NCI-H187 (cell line): ENCODE measurements at places on chromosomes 12 and 14.

DNA sequence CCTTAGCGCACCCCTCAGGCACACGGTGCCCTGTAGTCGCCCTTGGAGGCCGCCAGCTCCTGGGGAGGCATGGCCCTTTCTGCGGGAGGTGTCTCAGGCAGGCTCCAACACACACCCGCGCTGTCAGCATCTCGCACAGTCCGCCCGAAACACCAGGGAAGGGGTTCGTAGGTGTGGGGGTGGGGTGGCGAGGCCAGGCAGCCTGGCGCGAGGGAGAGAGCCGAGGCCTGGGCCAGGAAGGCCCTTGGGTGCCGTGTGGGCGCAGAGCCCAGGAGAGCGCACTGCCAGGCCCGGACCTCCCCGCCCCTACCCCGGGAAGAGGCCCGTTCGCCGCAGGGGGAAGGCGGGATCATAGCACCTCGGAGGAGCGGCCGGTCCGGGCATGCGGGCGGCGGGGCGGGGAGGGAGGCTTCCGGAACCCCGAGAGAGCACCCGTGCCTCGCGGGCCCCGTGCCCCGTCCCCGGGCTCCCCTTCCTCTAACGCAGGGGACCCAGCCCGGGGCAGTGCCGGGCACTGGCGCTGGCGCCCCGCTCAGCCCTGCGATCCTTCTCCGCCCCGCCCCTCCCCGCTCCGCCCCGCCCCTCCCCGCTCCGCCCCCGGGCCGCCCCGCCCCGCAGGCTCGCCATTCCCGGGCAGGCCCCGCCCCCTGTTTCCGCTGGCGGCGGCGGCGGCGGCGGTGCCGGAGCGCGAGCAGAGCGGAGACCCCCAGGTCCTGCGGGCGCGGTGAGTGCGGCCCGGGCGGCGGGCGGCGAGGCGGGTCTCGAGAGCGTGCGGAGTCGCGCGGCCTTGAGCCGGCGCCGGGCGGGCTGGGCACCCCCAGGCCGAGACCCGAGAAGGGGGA, at the start of gene TSPAN9:
TSS of gene TSPAN9 (plus strand) at position 650 of the 842 bp plus-strand sequence. CDS start 123,815 bp downstream, outside the sequence.
- no peak for DNase-seq

DNA sequence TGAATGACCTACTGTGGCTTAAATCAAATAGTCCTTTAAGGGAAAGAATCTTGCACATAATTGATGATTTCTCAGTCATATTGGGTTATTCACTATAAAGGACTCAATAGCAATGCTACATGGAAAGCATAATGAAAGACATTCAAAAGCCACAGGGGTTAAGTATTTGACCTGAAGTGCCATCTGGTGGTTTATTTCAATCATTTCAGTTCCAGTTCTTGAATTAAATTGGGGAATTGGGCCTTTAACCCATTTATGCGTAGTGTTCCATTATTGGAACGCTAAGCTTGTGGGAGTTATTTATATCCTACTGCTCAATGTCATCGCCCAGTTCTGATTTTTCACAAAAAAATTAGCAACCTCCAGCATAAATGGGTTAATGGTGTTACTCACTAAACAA, 41.3 kb upstream of the C12orf71 start:
- peak; percentile 4 for DNase-seq

DNA sequence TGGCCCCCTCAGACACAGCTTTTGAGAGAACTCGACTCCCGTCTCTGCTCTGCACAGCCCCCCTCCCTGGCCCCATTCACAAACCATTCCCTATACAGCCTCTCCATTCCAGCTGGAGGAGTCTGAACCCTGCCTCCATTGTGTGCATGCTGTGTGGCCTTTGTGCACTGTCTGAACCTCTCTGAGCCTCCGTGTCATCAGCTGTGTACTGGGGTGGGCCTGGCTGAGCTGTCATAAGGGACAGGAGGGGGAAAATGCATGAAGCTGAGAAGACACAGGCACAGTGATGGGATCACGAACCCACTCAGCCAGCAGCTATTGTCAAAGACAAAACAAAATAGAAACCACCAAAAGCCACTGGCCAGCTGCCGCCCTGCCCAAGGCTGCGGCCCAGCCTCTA, 130.8 kb downstream of the RFLNA start:
- DNase-seq = no peak

DNA sequence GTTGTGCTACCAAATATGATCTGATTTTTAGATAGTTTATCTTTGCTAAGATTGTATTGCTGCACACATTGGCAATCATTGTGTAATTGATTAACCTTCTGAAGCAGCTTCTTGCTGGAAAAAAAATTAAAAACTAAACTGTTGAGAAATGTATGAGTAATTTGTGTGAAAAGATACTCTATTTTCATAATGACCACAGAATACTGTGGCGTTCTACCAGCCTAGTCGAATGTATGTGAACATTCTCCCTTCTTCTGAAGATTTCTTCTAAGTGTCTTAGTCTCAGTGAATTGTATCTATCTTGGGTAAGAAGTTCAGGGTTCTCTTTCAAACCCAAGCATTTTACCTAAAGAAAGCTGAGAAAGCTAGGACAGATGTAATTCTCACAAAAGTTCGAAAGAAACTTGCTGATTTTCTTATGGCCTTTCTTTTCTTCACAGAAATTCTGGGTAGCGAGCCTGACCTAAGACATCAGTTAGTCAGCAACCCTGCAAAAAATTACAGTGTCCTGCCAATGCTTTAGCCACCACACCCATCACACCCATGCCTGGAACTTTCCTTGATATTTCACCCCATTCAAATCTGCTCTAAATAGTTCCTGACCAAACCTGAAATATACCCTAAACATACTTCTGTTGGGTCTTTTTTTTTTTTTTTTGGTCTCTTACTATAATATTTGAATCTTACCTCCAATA, 27.1 kb upstream of the C12orf71 start:
- no peak for DNase-seq

DNA sequence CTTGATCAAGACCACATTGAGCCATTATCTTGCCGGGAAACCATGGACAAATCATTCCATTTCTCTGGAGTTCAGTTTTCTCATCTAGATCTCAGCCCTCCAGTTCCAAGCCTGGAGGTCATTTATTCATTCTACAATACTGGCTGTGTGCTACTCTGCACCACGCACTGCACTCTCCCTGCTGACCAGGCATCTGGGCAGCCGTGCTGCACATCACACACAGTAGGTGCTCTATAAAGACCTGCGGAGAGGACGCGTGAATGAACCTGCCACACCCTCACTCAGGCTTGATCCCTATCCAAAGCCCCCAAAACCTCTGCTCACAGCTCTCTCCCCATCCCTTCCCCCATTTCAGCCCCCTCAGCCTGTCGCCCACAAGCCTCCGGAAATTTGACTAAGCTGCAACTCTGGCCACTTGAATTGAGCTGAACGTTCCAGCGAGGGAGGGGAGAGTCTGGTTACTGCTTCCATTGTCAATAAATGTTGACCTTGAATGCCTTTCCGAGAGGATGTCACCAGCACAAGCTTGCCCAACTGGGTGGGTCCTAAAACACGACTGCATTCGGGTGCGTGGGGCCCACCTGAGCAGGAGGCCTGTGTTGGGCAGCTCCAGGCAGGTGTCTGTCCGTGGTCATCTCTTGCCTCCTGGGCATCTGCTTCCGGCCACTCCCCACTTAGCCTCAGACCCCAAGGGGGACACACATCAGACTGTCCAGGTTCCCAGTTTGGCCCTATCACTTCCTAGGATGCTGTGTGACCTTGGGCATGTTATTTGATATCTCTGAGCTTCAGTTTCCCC, 17.8 kb downstream of the FAIM2 start:
- DNase-seq = no peak
